ENCODE measurements at places on chromosomes 6 and 20.
A peak's percentile ranks its signal among the peaks of the same experiment; 100 is the strongest.

DNA sequence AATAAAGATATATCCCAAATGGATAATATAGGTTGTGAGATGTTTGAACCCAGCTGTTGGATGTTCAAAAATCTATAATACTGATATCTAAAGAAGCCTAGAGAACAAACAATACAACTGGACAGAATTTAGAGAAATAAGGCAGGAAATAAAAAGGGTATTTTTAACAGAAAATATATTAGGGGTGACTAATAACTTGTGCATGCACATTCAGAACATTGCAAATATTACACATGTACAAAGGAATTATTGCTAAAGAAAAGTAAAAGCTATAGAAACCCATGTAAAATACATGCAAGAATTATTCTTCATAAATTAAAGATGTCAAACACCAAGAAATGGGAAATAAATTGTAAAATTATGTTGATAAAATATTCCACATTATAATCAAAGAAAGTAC, 32.7 kb upstream of the HCRTR2 start:
- DNase-seq, result no peak

DNA sequence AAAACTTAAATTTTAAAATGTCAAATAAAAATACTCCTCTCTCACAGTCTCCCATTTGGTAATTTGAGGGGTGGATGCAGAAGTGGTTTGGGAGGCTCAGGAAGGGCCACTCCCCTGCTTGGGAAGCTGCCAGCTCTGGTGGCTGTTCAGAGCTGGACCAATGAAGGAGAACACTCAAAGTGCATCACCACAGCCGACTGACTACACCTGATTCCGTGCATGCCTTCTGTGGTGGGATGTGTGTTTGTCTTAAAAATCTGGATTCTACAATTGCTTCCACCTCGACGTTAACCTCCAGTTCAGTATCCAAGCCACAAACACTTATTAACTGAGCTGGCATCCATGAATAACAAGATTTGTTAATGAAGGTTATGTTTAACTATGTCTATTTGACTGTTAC, 137.3 kb downstream of the FOXC1 start:
- no peak for DNase-seq

- no peak for DNase-seq
Observed at GRCh38 chr6:105258816-105259215, 79.0 kb upstream of the POPDC3 start.

DNA sequence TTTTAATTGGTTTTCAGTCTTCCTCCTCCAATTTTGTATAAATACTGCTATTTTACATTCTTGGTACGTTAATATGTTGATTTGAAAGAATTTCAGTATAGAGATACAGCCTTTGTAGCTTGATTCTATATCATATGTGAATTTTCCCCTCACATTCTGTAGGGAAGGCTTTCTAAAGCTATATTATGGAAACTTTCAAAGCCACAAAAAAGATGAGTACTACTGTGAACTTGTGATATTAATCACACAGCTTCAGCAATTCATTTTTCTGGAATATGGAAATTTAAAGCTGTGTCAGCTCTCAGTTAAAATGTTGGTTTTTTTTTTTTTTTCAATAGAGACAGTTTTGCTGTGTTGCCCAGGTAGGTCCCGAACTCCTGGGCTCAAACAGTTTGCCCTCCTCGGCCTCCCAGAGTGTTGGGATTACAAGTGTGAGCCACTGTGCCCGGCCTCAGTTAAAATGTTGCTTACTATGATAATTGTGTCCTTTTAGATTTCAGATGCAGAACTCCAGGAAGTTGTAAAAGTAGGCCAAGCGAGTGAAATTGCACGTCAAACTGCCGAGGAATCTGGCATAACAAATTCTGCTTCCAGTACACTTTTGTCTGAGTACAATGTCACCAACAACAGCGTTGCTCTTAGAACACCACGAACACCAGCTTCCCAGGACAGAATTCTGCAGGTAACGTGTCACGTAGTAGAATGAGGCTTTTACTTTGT, 20.6 kb downstream of the CDC5L start:
- no peak for DNase-seq

- no peak for DNase-seq
Observed at GRCh38 chr20:62355516-62355877, 11.6 kb downstream of the LAMA5 start.

DNA sequence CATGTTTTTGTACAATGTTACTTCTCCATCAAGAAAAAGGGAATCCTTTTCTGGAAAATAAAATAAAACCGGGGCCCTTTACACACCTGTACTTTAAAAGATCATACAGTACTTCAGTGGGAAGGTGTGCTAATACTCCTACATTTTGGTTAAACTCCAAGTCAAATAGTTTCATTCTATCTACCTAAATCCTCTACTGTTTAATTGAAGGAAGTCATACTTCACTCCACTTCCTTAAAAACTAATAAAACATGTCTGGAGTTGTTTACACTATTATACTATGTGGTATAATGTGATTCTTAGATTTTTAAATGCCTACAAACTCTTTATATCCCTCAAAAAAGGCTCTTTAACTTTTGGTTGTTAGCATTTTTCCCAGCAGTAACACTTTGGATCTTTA, 18.6 kb upstream of the HBS1L start:
- no peak for DNase-seq

- peak; percentile 72 for DNase-seq
Observed at GRCh38 chr6:80214436-80215022, 108.1 kb downstream of the BCKDHB start.

- DNase-seq, result no peak
Observed at GRCh38 chr20:44509762-44510161, 12.1 kb downstream of the SERINC3 start.

GRCh38 chr6:68880050-68880813, 245.2 kb downstream of the ADGRB3 start:
- DNase-seq, result no peak

DNA sequence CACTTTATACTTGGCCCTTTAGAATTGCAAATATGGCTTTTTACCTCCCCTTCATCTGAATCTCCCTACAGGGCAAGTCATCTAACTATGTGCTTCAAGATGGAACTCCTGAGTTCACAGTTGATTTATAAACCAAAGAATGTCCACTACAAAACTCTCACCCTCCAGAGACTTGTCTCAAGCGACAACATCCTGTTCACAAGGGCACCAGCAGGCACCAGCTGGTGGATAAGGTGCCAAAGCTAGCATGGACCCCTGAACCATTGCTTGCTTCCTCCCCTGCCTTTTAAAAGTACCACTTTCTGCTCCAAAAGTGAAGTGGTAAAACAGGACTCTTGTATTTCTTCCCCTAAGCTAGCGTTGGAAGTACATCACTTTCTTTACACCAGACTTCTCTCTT, 154.5 kb downstream of the LPA start:
- DNase-seq, result no peak

DNA sequence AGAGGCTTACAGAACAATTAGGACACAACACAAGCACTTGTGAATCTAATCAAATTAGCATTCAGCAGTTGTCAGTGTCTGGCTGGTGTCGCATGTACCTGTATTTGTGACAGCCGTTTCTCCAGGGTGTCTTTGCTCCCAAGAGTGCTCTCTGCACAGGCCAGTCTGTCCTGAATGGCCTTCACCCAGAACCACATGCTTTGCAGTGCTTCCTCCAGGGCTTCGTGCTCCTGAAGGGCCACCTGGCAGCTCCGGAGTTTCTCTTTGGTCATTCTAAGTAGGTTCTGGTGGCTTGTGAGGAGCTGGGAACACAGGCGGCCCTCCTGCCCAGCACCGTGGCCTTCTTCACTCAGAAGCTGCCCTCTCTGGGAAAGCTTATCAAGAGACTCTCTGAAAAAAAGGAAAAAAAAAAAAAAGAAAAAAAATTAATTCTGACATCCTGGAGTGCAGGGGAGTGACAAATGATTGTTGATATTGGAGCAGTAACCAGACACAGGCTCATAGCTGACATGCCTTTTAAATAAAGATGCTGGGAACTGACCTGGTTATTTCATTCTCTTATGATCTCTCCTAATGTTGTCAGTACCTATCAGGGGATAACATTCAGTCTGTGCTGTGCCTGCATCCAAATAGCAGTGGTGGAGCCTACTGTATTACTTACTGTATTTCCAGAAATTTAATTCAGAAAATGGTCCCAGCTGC, 245.8 kb downstream of the SYNE1 start:
- no peak for DNase-seq

DNA sequence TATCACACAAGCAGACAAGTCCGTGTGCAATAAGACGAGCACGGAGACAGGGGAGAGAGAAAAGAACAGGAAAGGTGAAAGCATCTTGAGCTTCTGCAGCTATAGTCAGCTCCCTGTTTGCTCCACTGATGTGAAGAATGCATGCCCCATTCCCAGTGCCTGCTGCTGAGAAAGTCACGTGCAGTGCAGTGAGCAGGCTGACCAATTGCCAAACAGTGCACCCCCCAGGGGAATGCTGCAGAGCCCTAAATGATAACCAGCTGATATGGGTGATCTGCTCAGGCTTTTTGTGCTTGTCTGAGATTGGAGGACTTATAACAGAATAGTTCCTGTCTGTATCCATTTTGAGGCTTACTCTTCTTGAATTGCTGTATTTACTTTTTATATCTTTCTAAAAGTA, 121.5 kb downstream of the PACRG start:
- DNase-seq, result no peak

GRCh38 chr20:34675561-34675960, 1.3 kb downstream of the PIGU start:
- DNase-seq, result no peak

DNA sequence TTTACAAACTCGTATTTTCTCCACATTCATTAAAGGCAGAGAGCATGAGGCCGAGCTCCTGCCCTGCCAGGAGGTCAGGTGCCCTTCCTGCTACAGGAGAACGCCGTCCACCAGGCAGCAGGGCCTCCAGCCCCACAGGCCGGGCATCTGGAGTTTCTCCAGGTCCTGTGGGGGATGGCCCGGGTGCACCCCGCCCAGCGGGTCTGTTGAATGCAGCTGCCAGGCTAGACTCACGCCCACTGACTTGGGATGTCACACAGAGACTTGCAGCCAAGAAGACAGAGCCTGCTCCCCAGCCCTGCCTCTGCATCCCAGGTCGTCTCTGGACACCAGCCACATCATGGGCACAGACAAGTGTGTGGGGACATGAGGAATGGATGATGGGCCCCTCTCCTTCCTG, 376.4 kb downstream of the CDH4 start:
- DNase-seq, result no peak

DNA sequence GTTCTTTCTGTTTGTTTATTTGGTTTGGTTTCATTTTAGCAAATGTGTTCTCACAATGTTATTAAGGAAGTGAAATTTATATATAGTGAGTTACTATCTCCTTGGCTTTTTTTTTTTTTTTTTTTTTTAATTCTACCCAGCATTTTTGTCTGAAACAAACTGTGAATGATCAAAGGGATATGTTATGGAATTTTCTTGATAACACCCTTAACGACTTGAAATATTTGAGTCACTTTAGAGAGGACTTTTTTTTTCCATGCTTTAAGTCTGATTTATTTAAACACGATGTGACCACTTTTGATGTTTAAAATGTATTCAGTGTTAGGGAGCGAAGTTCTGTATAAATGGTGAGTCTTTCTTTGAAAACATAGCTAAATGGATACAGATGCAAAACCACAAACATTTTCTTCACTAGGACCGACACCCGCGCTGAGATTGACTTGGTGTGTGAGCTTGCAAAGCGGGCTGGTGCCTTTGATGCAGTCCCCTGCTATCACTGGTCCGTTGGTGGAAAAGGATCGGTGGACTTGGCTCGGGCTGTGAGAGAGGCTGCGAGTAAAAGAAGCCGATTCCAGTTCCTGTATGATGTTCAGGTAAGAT, 149.7 kb downstream of the MTHFD1L start:
- no peak for DNase-seq

GRCh38 chr20:45290677-45291355, 15.8 kb upstream of the RBPJL start:
- DNase-seq, result peak; percentile 70

DNA sequence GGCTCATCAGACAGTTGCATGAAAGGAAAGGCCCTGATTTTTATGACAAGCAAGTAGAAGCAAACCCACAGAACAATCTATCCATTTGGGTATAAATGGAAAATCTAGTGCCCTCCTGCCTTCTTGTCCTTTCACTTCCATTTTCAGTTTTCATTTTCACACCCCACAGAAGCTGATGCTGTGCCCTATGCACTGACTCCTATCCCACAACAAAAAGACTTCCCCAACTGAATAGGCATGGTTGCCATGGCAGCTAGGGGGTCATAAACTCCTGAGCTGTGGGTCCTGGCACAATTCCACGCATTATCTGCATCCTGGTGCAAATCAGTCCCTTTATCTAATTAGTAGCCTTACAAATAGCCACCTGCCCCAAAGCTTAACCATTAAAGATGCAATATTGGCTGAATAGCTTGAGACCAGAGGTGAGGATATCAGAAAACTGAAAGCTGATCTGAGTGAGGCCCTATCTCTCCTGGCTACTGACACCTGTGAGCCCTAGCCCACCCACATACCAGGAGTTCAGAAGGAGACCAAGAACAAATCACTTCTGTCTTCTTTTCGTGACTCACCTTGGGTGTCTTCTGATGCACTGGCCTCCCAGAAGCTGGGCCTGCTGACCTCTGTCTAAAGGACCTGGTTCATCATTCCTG, 34.9 kb upstream of the HEY2 start:
- peak; percentile 40 for DNase-seq

GRCh38 chr20:63446216-63447024, 26.0 kb downstream of the KCNQ2 start:
- DNase-seq, result no peak

DNA sequence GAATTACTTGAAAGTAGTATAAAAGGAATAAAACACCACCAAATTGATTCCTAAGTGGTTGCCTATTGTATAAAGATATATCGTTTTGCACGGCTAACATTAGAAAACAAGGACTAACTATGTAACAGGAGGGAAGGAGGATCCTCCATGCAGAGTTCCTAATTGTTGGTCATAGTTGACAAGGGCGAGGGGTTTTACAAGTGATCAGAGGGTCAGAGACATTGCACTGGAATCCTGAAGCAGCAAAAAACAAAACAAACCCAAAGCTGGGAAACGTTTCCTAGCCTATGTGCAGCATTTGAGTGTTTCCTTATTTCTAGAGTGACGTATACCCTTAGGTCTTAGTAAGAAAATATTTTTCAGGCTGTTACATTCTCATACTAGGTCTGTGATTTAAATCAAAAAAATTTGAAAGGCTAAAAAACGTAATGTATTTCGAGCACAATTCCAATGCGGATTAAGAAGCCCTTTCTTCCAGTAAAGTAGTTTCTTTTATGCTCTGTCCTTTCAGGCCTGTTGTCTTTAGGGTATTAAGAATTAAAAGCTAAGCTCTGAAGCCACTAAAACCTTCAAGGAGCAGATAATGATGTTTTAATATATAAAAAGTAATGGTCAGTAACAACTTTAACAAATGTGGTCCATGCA, 373.8 kb upstream of the MMS22L start:
- no peak for DNase-seq

Measured in NCI-H2081 (cell line).